ENCODE measurements at places on chromosomes 3 and 15.

DNA sequence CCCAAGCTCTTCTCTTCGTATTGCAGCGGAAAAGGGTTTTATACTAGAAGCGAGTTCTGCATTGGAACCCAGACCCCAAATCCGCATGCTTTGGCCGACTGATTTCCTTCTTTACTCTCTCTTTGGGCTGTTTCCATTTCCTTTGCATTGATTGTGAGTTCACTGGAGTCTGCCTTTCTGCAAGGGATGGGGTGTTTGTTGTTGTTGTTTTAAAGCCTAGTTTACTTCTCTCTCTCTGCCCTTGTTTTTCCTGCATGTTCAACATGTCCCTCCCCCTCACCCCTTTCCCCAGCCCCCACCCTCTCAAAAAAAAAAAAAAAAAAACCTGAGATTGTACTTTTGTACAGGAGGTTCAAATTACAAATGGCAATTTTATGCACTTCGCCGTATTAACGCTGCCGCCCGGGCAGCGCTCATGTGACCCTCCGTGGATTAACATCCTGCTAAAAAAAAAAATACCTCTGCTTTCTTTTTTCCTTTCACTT is 2.2 kb downstream of the NR2F2 start:
- DNase-seq: no peak

GRCh38 chr15:75170711-75171341 is 30.9 kb upstream of the C15orf39 start:
- DNase-seq: no peak

GRCh38 chr3:16875876-16876550 is 8.7 kb upstream of the PLCL2 start:
- no peak for DNase-seq

- DNase-seq: no peak
Observed at GRCh38 chr3:47612879-47613278, 34.2 kb upstream of the CSPG5 start.
